ENCODE measurements at places on chromosomes 6 and 20. TPM values are rescaled to one million over a fixed set of nuclear protein-coding genes. Genes with fewer than 3 reads are reported as not detected.

The SYTL3 gene
- 2.5 TPM for total RNA-seq

The UNC5CL gene
- 1.6 TPM for total RNA-seq

The TRIM38 gene
- total RNA-seq: 15.6 TPM

The FUCA2 gene
- 41.4 TPM for total RNA-seq

The CST4 gene
- total RNA-seq: not detected

The SLC22A1 gene
- total RNA-seq: 1.1 TPM

The FAM217A gene
- total RNA-seq: not detected

- no peak for DNase-seq
These were observed 27.1 kb upstream of the GJA1 start for GRCh38 chr6:121408321-121408720.

DNA sequence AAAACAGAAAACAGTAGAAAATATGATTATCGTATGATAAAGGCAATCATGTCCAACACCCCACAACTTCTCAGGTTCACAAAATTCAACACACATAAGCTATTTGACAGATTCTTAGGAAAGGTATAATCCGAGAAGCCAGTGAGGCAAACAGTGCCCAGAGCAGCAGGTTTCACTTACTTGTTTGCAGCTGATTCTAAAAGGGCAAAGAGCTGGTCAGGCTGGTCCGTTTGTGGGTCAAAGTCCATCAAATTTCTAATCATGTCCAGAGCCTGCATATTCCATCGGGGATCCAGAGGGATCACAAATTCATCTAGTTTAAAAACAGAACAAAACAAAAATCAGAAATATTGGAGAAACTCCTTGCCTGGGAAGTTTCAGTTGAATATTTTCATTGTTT, 69.8 kb upstream of the LYRM2 start:
- DNase-seq: no peak

DNA sequence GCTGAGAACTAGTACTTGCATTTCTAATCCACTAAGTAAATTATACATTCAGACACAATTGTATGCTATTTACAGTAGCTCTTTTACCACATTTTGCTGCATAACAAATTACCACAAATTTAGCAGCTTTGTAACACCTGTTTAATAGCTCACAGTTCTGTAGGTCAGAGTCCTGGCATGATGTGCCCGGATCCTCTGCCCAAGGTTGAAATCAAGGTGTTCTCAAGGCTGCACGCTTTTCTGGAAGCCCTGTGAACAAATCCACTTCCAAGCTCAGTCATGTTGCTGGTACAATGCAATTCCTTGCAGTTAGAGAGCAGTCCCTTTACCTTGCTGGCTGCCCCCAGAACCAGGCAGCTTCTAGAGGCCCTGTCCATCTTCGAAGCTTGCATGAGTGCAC, 716.0 kb downstream of the HACE1 start:
- DNase-seq: no peak

- no peak for DNase-seq
These were observed 267.9 kb upstream of the SASH1 start for GRCh38 chr6:148074738-148075137.

- DNase-seq: no peak
These were observed 870.1 kb downstream of the C6orf118 start for GRCh38 chr6:164439331-164439730.

GRCh38 chr6:89350281-89350966, 2.1 kb downstream of the UBE2J1 start:
- no peak for DNase-seq

DNA sequence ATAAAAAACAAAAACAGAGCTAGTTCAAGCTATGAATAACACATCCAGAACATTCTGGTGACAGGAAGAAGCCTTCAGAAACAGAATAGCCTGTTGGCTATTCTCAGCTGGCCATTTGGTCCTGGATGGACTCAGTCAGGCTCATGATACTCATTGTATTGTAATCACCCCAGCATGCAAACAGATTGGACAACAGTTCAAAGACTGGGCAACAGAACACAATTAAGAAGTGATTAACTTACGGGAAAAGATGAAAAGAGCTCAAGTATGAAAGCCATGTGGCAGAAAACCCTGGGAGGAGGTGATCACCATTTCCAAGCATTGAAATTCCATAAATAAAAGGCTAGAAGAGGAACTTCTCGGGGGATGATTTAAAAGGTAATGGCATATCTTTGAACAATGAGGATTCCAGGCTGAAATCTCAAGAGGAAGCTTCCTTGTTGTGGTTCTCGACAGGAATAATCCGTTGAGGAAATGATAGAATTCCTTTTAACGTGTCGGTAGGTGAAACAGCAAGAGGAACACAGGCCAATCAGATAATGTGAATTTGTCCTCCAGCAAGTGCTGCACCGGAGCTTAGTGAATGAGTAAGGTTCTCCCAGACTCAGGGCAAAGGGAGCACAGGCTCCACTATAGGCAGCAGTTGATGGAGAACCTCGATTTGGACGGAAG, 172.4 kb downstream of the BCAS1 start:
- no peak for DNase-seq

DNA sequence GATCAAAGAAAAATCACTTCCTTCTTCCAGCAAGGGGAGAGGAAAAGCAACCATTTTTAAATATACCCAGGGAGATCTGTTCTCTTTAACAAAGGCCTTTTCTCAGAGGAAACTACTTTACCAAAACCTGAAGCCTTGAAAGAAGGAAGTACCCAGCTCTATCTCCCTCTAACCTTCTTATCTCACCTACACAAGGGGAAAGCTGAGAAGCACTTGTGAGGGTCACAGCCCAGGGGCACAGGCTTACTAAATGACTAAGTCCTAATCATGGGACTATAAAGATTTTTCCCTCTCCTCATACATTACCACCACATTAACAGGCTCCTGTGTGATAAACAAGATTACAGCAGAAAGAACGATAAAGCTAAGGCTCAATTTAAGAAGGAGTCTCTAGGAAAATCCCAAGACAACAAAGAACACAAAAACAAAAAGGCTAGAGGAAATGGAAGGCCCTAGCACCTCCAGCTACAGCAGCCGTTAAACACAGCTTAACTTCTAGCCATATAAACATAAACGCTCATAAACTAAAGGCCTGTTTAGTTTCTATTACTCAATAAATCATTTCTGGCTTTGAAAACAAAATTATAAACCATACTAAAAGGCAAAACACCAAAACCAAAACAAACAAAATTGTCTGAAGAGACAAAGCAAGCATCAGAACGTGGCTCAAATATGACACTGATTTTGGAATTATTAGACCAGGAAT, 284.9 kb upstream of the ECI2 start:
- no peak for DNase-seq

DNA sequence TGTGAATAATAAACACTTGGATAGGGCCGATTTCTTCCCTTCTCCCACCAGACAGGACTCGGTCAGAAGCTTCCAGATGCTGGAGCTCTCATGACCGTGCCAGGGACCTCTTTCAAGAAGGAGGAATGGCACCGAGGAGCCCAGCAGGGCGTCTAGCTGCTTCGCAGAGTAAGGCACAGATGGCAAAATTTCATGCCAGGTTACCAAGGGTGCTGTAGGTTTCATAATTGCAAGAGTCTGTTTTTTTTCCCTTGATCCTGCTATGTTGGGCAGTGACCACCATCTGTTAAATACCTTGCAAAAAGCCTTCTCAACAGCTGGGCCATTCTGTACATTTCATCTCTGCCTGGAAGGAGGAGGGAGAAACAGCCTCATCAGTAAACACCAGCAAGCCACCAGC, 111.8 kb downstream of the EDN3 start:
- no peak for DNase-seq

DNA sequence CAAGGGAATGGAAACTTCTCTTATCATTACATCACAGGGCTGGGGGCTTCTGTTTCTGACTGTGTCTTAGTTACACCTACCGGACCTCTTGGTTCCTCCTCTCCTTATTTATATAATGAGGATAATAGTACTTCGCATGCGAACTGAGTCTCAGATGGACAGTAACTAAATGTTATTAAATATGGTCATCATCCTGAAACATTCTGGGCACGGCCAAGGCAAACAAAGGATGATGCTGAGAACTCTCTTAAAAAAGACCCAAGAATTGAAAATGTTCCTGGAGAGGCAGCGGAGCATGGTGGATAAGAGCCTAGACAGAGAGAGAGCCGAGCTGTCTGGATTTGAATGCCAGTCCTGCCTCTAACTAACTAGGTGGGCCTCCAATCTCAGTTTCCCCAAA, 119.8 kb upstream of the SASH1 start:
- DNase-seq: no peak

DNA sequence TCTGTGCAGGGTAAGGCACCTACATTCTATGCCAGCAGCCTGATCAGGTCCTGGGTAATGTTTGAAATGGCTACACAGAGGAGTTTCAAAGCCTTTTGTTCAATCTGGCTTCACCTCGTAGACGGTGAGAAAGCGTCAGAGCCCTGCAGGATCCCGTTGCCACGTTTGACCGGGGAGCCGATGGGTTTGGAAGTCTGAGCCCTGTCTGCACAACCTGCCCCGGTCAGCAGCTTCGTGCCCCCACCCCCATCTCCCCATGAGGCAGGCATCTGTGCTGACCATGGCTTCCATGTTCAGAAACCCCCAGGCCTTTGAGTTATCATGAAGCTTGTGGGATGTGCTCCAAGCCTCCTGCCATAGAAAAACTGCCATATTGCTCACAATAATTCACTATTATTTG, 63.9 kb downstream of the PTPN1 start:
- DNase-seq: no peak

DNA sequence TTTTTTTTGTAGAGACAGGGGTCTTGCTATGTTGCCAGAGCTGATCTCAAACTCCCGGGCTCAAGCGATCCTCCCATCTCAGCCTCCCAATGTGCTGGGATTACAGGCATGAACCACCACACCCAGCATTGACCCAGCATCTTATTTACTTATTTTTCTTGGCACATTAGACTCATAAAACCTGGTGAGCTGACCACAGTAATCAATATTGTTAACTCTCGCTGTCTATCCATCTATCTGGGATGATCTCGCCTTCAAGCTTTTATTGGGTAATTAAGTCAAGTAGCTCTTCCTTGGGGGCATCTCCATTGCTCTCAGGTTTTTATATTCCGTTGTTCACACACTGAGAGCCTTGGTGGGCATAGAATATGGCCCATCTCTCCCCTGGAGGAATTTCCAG, 17.0 kb downstream of the PNPLA1 start:
- DNase-seq: no peak

GRCh38 chr6:41728073-41728936, 7.1 kb downstream of the TFEB start:
- DNase-seq: no peak

- no peak for DNase-seq
These were observed 632.7 kb upstream of the PTCHD4 start for GRCh38 chr6:48743738-48744137.

DNA sequence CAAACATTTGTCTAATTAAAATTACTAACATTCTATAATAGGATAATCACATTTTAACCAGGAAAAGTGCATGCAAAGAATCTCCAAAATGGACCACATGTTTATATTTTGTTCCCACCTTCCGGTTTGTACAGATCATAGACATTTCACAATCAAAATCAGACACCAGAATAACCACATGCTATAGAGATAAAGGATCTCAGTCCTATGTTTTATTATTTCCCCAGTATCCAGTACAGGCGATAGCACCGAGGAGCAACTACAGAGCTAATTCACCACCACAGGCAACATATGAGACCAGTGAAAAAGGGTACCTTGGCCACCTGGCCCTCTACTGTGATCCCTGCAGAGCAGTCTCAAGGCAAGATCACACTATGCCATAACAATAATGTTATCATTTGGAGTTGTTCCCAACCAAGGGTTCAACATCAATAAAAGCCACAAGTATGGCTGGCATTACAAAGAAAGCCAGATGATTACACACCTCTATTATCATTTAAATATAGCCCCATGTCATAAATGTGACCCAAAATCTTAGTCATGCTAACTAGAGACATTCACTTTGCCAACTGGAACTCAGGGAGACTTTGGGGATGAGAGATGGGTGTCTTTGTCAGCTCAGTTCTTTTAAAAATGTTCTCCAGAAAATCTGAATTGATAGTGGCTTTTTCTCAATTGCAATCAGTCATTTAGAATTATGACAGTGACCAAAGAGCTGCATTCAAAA, 46.7 kb downstream of the RALGAPA2 start:
- no peak for DNase-seq

- no peak for DNase-seq
These were observed 133.7 kb upstream of the SPACA1 start for GRCh38 chr6:87913974-87914373.

- DNase-seq: no peak
These were observed 172.5 kb upstream of the FERMT1 start for GRCh38 chr20:6295127-6295866.

GRCh38 chr6:65984089-65984488, 277.1 kb upstream of the EYS start:
- no peak for DNase-seq

DNA sequence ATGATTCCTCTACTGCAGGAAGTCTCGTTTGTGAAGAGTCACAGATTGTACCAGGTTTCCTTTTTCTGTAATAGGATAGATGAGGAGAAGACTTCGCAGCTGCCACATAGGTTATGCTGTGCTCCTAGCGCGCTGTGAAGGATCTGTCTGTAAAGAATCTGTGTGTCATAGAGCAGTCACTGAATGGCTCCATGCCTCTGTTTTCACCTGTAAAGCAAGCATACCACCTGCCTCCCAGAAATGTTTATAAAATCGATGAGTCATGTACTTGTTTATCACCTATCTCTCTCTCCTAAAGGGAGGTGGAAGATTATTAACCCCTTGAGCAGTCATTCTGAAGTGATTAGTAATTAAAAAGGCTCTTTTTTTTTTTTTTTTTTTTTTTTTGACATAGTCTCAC, 86.6 kb downstream of the TFAP2B start:
- no peak for DNase-seq

GRCh38 chr6:161360520-161360919, 86.7 kb upstream of the AGPAT4 start:
- no peak for DNase-seq

GRCh38 chr6:100881707-100882040, 545 bp upstream of the ASCC3 start:
- no peak for DNase-seq

Measured in sciatic nerve (tissue), 2 donors.